Stimulated activated CD4-positive, alpha-beta T cell treated with anti-CD3 and anti-CD28 coated beads, Interleukin-4, amount 100 ng/mL, for 1 hour (primary cell): ENCODE measurements at places on chromosomes 12 and 14.

- no peak for DNase-seq
These were observed 20.4 kb upstream of the MAP1LC3B2 start for GRCh38 chr12:116538682-116539305.

DNA sequence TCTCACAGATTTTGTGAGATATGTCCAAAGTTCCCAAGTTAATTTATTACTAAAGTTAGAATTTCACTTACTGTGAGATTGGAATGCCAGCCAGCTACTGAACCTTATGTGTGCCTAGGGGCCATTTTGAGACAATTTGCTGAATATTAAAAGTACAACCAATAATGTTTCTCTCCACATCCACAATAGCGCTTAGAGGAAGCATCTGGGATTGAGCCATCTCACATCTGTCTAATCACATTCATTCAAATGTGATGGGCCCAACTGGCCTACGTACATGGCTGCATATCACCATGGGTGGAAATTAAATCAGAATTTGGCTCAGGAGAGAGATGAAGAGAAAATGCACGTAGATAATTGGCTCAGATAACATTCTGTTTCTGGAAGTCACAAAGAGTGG is 1294.0 kb downstream of the AACS start:
- DNase-seq = no peak

GRCh38 chr12:132197581-132198354 is 53.5 kb downstream of the NOC4L start:
- no peak for DNase-seq

- no peak for DNase-seq
These were observed 30.6 kb upstream of the SLC2A3 start for GRCh38 chr12:7966563-7966962.

DNA sequence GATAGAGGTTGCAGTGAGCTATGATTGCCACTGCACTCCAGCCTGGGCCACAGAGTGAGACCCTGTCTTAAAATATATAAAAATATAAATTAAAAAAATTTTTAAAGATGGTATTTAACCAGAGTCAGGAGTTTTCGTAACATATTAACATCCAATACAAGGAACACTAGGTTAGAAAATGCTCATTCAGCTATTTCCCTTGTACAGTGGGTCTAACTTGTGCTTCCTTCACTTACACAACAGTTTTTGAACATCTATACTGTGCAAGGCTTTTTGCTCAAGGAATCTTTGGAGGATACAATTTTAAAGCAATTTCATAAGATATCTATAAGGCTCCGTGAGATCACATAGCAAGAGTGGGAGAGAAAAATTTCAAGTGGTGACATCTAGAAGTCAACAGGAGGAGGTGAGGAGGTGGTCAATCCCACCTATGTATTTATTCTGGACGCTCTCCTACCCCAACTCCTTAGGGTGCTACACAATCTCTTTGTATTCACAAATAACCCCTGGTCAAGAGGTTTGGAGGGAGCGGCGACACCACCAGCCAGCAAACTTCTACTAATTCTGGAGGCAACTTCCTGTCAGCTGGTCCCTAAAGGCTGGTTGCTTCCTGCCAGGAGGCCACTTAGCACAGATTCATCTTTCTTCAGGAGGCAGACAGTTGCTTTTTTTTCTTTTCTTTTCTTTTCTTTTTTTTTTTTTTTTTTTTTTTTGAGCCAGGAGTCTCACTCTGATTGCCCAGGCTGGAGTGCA is 22.2 kb downstream of the DUSP16 start:
- no peak for DNase-seq

- no peak for DNase-seq
These were observed 28.3 kb downstream of the MMAB start for GRCh38 chr12:109544955-109545531.

GRCh38 chr12:70826156-70826555 is 94.4 kb downstream of the PTPRR start:
- no peak for DNase-seq

DNA sequence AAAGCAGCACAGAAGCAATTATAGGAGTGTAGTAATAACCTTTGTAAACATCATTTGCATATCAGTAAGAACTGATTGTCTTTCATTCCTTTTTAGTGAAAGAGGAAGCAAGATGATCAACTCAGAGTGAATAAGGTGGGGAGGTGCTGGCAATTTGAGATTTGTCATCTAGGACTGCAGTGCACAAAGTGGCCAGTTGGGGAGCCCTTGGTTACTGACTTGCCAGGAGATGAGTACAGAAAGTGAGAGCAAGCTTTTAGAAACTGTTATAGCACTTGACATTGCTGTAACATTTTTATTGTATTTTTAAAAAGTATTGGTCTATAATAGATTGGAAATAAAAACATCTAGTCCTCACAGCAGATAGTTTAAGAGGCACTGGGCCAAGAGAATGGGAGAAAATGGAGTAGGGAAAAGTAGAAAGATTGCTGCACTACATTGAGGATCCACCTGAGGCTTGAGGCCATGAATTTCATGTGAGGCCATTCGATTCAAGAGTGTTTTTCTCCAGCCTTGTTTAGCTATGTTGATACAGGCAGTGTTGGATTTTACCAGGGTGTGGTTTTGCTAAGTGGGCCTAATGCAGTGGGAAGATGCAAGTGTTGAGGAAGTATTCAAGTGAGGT is 98.2 kb downstream of the SNAPC1 start:
- DNase-seq = peak; percentile 74

DNA sequence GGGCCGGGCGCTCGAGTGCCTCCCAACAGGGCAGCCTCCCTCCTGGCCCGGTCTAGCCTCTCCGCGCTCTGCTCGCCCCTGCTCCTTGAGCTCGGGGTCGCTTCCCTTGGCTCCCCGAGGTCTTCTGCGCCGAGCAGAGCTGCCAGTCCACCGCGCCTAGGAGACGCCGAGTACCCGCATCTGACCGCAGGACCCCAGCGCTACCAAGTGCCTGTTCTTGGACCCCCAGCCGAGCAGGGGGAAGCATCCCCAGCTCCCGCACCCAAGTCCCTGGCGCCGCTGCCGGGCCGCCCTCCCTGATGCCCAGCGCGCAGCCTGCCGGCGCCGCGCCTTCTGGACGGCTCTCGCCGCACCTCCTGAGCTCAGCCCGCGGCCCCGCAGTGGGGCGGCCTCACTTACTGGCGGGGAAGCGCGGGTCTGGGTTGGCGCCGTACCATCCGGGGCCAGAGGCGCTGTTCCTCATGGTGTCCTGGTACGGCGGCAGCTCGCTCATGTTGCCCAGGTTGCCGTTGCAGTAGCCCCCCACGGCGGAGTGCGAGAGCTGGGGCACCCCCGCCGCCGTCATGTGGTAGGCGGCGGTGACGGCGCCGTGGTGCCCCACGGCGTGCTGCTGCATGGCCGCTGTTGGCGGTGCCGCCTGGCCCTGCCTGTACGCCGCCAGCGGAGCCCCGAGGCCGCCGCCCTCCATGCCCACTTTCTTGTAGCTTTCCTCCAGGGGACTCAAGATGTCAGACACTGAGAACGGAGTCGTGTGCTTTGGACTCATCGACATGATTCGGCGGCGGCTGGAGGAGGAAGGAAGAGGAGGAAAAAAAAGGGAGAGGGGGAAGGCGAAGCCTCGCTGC is 1.2 kb downstream of the NKX2-1 start:
- no peak for DNase-seq

GRCh38 chr14:93228550-93228949 is 21.5 kb downstream of the UBR7 start:
- DNase-seq = no peak
